CD4-positive, alpha-beta T cell (primary cell): ENCODE measurements at places on chromosomes 3 and 15.
A peak's percentile ranks its signal among the peaks of the same experiment; 100 is the strongest.

GRCh38 chr15:89399238-89400115, 64.9 kb upstream of the POLG start:
- no peak for DNase-seq

DNA sequence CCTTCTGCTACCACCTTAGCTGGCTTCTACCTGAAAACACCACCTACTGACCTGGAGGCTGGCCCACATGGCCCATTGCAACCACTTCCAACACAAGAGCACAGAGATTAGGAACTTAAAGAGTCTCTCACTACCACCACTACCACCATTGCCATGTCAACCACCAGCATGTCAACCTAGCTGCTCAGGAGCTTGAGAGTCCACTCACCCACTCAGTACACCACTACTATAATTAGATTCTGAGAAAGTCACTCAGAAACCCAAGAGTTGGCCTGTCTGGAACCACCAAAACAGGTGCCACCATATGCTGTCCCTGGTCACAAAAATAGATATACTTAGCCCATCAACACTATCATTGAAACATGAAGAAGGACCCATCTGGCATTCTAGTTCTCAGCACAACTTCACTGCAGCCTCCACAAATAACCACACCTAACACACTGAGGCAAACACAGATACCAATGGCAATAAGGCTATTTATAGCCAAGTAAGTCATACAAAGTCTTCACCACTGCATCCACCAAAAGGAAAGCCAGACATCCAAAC, 806.7 kb upstream of the EPHA6 start:
- no peak for DNase-seq

GRCh38 chr3:100113723-100114412, 433 bp downstream of the FILIP1L start:
- no peak for DNase-seq

GRCh38 chr15:70589221-70589620, 174.1 kb downstream of the UACA start:
- no peak for DNase-seq

- DNase-seq: no peak
Measured at GRCh38 chr3:3998140-3998922, 199.1 kb downstream of the LRRN1 start.

DNA sequence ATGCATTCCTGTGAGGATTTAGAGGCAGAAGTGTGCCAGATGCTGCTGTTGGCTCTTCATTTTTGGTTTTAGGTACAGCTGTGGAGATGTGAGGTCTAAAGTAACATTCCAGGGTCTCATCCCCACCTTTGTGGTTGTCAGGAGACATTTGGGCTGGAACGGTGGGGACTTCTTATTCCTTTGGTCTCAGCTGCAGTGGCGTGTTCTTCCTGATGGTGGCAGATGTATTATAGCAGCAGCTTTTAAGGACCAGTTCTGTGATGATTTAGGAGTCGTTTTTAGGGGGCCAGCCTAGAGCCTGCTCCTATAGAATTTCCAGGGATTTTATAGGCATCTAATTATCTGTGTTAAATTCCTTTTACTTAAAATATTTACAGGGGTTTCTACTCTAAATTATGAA, 221.0 kb upstream of the EOMES start:
- no peak for DNase-seq

- DNase-seq: no peak
Measured at GRCh38 chr3:100042166-100042981, 71.9 kb downstream of the FILIP1L start.

GRCh38 chr3:110518031-110518430, 553.6 kb upstream of the NECTIN3 start:
- no peak for DNase-seq

- no peak for DNase-seq
Measured at GRCh38 chr3:171970301-171970788, 69.0 kb upstream of the FNDC3B start.

GRCh38 chr15:38624244-38625205, 59.9 kb upstream of the RASGRP1 start:
- no peak for DNase-seq

- DNase-seq: no peak
Measured at GRCh38 chr15:49809894-49810609, 189.2 kb downstream of the DTWD1 start.

- no peak for DNase-seq
Measured at GRCh38 chr15:48682942-48683651, 37.6 kb upstream of the FBN1 start.

GRCh38 chr3:23761440-23761896, 44.3 kb upstream of the UBE2E1 start:
- DNase-seq: no peak

DNA sequence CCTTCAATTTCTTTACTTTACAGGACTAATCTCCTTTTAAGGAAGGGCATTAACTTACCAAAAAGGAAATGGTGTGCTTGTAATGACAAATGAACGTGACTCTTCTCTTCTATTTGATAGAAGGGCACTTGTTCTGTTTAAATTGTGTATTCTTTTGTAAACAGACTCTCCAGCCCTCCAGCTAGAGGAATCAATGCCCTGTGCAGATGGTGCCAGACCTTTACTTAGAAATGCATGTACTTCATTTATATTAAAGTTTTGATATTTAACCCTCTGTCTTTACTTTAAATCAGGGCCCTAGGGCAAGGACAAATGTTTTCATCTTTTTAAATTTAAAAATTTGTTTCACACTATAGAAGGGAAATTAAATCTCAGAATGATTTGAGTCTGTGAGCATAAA, 355.1 kb downstream of the GBE1 start:
- no peak for DNase-seq

- no peak for DNase-seq
Measured at GRCh38 chr15:62257996-62258521, 93.0 kb upstream of the C2CD4B start.

DNA sequence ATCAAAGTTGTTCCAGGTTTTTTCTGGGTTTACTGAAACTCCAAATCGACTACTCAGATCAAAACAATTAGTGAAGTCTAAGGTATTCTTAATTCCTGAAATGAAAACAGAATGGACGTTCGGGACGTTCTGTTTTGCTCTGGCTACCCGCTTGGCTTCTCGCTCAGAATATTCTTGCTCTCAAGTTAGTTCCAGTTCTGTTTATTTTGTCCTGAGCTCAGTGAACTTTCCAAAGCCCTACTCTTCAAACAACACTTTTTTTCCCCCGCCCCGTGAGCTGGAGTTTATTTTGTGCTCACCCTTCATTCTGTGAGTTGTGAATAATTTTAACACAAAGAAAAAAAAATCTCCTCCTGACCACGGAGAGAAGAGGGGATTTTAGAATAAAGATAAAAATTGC, 72.6 kb downstream of the SAMMSON start:
- DNase-seq: no peak

DNA sequence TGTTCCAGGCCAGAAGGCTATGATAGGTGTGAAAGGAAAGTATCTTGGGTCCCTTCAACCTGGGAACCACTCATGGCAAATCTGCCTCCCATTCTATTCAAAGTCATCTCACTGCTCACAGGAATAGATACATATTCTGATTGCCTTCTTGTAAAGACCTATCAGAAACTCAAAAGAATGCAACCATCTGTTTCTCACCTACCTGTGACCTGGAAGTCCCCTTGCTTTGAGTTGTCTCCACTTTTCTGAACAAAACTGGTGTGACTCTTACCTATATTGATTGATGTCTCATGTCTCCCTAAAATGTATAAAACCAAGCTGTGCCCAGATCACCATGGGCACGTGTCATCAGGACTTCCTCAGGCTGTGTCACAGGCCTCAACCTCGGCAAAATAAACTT, 1149.3 kb downstream of the NSUN3 start:
- no peak for DNase-seq

GRCh38 chr3:69695933-69696332, 43.3 kb upstream of the MITF start:
- DNase-seq: no peak

DNA sequence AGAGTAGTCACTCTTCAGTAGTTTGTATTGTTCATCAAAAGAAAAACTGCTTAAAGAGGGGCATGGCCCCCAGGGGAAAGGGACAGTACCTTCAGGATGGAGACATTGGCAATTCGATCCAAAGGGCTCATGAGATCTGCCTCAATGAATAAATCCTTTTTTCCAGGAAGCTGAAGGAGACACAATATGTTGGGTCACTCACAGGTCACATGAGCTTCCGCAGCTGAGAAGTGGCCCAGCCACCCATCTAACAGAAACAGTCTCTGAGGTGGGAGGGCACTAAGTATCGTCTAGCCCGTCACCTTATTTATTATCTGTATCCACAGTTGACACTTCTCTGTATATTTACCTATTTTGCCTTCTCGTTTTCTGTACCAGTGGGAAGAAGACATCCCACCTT, 4.7 kb downstream of the VPS33B start:
- DNase-seq: no peak

- DNase-seq: no peak
Measured at GRCh38 chr15:62407962-62408361, 242.9 kb upstream of the C2CD4B start.

- no peak for DNase-seq
Measured at GRCh38 chr3:187947927-187948682, 202.8 kb upstream of the BCL6 start.

- no peak for DNase-seq
Measured at GRCh38 chr3:112587336-112587735, 25.5 kb downstream of the SLC35A5 start.

DNA sequence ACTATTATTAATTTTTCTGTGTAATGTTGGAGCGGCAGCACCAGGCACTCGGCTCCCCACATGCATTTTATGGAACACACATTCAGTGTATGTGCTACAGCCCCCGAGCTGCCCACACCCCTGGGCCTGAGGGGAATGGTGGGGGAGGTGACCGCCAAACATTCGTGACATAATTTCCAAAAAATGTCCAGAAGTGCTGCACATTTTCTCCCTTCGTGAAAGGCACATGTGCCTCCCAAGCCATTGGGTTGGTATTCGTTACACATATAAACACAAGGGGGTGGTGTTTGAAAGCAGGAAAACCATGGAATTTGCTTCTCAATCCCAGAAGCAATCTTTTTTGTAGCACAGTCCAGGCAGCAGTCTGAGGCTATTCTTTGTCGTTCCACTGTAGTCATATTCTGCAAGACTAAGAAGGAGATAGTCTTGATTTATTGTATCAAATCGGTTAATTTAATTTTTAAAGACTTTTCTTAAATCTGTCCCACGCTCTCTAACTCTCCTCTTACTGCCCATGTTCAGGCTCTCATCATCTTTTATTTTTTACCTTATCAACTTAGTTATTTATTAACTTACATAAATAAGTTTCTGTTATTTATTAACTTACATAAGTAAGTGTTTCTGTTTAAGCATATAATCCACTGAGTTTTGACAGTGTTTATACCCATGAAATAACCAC, 39.2 kb upstream of the POLR2M start:
- peak; percentile 14 for DNase-seq

DNA sequence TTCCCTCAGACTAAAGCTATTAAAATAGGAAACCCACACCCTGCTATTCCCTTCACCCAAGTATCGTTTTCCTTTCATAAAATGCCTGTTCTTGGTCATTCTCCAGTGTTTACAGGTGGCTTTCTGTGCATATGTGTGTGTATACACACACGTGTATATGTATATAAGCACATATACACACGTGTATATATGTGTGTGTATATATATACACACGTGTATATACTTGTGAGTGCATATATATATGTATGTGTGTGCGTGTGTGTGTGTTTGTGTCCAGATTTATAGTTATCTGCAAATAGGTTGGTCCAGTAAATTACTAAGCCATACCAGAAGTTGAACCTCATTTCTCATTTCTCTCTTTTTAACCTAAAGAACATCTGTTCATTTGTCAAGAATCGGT, 15.7 kb upstream of the TEX9 start:
- no peak for DNase-seq

GRCh38 chr15:50452927-50453326, 28.7 kb downstream of the USP8 start:
- DNase-seq: no peak

GRCh38 chr15:34759992-34760391, 5.2 kb upstream of the GJD2 start:
- DNase-seq: no peak

DNA sequence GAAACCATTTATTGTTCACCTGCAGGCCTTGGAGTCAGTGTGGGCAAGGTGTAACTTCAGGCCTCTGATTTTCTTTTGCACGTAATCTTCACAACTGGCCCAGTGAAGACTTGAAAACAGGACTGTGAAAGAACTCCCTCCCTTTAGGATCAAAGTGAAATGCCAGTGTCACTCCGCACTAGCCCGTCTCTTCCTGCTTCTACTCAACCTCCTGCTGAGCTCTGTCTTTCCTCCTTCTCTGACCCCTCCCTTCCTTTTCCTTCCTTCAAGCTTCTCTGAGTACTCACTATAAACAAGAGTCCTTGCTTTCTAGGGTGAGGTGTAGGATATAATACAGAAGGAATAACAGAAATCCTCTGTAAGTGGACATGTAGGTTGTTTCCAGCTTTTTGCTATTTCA, 28.5 kb downstream of the TMEM41A start:
- DNase-seq: no peak

GRCh38 chr15:52651868-52652267, 27.3 kb downstream of the ATOSA start:
- DNase-seq: peak; percentile 67

DNA sequence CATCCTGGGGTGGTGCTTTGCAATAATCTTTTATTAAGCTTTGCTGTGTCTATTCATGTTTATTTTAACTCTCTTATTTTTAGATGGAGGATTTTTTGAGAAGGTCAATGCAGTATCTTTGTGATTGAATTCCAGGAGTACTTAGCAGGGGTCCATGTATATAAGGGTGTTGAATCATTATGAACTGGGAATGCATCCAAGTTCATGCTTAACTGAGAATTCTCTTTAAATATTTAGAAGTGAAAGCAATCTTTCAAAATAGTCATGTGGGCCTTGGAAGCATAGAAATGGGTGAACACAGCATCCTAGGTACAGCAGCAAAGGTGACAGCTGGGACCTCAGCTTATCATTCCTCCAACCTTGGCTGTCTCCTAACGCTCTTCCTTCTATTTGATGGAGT, 27.3 kb downstream of the SPTSSB start:
- no peak for DNase-seq

GRCh38 chr3:59001675-59002074, 48.1 kb downstream of the CFAP20DC start:
- no peak for DNase-seq

GRCh38 chr15:41900526-41901380, 6.9 kb upstream of the SPTBN5 start:
- DNase-seq: no peak

- no peak for DNase-seq
Measured at GRCh38 chr15:51750186-51750585, 1.2 kb upstream of the TMOD2 start.

DNA sequence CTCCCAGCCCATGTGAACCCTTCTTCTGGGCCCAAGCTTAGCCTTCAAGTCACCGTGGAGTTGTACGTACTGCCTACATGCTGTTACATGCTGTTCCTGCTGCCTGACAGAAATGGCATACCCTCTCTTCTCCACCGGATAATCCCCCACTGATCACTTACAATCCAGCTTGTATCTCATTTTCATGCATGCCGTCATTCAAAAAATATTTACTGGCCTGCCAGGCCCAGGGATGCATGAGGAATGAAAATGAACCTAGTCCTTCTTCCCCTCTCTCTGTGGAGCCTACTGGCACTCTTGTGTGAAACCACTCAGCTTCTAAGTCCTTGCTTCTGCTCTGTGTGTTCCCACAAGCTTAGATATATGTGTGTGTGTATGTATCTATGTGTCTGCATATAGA, 60.6 kb downstream of the WNT5A start:
- DNase-seq: no peak
